HL-60 (cell line): ENCODE measurements at places on chromosomes 2 and 18.

GRCh38 chr18:25279556-25279955, 72.4 kb downstream of the ZNF521 start:
- no peak for DNase-seq

- no peak for DNase-seq
These were observed 10.1 kb upstream of the BOK start for GRCh38 chr2:241548451-241548835.

DNA sequence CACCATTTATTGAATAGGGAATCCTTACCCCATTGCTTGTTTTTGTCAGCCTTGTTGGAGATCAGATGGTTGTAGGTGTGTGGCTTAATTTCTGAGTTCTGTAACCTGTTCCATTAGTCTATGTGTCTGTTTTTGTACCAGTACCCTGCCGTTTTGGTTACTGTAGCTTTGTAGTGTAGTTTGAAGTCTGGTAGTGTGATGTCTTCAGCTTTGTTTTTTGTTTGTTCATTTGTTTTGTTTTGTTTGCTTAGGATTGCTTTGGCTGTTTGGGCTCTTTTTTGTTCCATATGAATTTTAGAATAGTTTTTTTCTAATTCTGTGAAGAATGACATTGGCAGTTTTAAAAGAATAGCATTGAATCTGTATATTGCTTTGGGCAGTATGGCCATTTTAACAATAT, 12.7 kb downstream of the GKN2 start:
- no peak for DNase-seq

DNA sequence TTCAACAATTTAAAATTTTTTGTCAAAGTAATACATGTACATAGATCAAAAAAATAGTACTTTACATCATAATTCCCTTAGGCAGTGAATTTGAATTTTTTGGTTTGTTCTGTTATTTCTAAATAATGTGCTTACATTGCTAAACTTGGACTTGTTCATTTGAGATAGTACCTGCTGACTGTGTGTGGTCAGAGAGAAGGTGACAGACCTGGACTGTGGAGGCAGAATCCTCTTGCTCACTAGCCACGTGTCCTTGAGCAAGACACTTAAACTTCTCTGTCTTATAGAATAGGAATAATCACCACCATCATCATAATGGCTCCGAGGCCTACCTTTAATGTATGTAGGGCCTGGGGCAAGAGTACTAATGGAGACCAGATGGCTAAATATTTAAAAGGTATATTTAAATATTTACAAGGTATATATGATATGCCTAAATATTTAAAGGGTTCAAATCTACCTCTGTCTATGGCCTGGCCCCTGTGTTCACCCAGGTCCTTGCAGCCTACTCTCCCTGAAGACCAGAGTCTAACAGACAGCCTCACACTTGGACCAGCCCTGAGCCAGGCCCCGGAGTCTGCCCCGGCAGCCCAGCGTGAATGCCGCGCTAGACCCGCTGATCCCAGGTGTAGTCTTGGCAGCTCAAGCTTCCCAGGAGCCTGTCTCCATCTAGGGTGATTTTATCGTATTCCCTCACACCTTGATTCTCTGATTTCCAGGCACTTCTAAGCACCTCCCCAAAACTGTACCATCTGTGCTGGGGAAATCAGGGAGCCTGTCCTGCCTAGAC, 33.5 kb downstream of the ZNF532 start:
- DNase-seq: no peak

DNA sequence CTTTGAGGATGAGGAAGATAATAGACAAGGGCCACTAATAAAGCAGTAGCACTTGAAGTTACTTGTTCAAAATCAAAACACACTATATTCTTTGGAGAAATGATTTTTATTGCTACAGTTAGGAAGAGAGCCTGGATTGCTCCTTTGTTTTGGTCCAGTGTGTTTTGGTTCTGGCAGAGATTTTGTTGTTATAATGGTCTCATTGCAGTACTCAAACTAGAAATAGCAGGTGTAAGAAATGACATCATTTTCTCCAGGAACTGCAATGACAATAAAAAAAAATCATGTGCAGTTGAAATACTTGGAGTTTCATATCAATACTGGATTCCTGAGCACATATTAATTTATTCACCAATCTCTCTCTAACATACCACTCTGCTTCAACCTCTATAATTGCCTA, 490.3 kb downstream of the CCDC85A start:
- no peak for DNase-seq

GRCh38 chr2:177589186-177589585, 196.6 kb downstream of the AGPS start:
- no peak for DNase-seq

DNA sequence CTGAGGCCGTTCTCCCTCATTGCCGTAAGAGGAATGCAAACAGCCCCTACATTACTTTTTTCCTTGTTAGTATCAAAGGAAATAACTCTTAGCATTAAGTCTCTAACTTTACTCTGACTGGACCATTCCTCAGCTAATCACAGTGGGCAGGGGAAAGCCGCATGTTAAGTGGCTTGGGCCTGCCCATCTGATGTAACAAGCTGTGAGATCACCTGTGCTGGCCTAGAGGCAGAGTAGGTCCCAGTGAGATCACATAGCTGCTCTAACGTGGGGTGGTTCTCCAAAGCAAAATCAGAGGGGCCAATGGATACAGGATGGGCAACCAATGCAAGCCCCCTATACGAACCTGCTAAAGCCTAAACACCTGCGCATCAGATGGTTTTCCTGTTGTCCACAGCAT, 5.9 kb upstream of the MOCOS start:
- no peak for DNase-seq
